ENCODE measurements at places on chromosomes 13 and 19.

DNA sequence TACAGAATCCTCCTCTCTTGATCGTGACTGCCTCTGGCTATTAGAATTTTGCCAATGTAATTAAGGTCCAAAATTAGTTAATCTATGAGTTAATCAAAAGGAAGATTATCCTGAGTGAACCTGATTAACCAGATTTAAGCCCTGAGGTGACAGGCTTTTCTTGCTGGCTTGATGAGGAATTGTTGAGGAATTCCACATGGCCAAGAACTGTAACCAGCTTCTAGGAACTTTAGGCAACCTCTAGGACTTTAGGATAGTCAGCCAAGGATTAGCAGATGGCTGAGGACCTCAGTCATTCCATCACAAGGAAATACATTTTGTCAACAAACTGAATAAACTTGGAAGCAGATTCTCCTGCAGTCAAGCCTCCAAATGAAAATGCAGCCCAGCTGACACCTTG, 84.8 kb downstream of the STOML3 start:
- no peak for DNase-seq

DNA sequence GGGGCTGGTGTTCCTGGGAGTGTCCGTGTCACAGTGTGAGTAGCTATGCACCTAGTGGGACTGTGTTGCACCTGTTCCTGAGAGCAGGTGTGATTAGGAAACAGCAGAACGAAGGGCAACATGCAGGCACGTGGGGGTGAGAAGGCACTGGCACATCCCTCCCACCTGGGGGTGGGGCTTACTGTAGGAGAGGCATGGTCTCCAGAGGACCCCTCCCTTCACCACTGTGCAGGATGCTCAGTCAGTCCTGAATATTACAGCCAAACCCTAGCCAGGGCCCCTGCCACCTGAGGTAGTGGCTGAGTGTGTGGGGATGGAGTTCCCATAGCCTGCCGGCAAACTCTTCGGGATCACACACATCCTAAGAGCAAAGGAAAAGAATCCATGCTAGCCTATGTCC, 99.2 kb downstream of the ZDHHC20 start:
- DNase-seq: no peak

GRCh38 chr13:42333613-42334328, 61.8 kb downstream of the AKAP11 start:
- DNase-seq: peak; percentile 10

DNA sequence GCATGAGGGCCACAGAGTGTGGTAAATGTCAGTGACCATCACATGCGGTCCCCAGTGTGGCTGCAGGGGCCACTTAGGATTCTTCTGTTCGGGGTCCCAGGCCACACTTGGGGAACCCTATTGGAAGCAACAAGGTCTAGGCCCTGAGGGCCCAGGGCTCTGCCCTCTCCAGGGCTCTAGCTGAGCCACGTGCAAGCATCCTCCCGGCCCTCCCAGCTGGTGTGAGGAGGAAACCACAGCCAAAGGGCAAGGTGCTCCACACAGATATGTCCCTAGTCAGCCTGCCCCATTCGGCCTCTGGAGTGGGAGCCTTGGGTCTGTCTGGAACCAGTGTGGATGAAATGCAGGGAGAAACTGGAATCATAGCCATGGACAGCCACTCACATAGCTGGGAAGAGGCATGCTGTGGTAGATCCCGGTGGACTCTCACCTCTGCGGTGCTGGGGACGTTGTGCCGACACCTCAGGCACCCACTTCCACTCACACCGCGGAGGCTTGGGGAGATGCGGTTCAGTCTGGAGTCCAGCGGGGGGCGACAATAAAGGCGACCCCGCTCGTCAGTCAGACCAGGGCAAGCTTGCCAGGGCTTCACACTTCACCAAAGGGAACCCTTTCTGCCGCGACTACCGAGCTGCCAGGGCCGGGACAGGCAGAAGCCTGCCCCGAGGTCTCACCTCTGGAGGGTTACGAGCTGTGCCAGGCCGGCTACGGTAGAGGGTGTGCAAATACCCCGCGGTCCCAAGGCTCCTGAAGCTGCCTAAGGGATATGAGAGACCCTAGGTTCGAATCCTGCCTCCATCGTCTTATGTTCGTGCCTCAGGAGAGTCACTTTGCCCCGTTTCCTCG, 4.3 kb upstream of the ZNF497 start:
- DNase-seq: no peak

DNA sequence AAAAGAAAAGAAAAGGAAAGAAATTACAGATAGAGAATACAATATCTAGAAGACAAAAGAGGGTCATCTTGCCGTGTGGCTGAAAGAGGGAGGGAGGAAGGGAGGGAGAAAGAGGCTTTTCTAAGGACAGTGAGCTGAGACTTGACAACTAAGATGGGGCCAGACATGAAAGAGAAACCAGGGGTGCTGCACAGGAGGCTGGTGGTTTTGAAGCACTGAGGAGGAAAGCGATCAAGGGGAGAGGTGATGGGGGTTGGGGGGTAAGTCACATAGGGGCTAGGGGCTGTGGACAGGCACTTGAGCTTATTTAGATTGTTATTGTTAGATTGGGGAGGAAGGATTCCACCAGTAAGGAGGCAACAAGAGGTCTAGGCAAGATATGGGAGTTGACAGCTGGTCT, 17.3 kb downstream of the PNPLA6 start:
- DNase-seq: no peak

DNA sequence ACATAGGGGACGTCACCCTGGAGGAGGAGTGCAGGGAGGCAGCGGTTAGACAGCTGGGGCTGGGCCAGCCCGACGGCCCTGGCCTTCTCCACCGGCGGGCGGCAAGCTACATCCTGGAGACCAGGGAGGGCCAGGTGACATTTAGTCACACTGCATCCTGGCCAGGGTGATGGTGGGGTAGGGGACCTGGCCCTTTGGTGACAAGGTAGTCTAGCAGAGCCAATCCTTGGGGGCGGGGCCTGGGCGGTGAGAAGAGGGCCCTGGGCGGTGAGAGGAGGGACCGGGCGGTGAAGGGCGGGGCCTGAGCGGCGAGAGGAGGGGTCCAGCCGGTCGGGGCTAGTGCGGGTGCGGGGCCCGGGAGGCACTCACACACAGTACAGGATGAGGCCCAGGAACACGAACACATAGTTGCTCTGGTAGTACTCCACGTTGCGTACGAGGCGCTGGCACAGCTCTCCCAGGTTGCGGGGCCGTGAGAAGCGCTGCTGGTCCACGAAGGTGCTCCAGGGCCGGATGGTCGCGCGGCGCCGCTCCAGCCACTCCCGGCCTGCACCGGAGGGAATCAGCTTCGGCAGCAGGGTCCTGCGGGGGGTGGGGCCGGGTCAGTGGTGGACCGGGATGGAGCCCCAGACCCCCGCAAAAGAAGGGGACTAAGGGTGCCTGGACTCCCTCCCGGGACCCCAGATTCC, 610 bp downstream of the RABAC1 start:
- peak; percentile 58 for DNase-seq

GRCh38 chr19:19643158-19644053, at the start of gene GMIP:
Gene GMIP (minus strand): TSS chr19:19643657. CDS start chr19:19643529, 128 bp downstream.
- DNase-seq: no peak

DNA sequence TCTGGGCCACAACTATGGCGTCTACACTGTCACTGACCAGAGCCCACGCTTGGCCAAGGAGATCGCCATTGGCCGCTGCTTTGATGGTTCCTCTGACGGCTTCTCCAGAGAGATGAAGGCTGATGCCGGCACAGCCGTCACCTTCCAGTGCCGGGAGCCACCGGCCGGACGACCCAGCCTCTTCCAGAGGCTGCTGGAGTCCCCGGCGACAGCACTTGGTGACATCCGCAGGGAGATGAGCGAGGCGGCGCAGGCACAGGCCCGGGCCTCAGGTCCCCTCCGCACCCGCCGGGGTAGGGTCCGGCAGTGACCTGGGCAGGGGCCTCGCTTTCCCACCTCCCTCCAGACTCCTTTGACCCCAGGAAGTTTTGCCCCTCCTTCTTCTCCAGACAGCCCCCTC, 7.6 kb downstream of the CILP2 start:
- no peak for DNase-seq

DNA sequence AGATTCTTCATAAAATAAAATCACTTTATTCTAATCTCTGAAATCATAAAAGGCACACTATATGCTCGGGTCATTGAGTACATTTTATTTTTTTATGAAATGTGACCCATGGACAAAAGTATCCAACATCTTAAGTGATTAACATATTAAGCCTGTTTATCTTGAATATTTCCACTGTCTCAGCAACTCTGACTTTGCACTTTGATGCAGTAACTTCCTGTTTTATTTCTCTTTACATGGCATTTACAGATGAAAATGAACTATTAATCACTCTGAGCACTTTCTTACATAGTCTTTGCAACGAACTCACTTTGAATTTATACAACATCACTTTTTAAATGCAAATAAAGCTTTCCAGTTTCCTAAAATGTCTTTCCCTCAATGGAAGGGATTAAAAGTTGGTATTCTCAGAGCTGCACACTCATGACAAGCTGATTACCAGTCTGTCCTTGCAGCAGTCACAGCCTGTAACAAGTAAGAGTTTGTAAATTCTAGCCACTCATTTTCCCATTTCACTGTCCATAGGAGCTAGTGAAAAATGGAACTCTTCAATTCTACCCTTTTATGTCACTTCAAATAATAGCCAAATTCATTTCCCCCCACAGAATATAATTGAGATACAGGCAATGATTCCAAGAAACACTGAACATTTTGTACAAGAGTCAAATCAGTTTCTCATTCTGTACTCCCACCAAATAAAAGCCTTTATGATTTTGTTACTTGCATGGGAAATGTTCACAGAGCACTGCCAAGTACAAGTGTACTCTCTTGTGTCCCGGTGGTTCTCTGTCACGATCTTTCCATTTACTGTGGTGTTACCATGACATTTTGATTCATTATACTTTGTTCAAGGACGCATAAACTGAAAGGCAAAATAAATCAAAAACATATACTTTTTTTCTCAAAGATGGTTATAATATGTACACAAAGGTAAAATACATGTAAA, 1968.9 kb downstream of the PCDH9 start:
- no peak for DNase-seq

DNA sequence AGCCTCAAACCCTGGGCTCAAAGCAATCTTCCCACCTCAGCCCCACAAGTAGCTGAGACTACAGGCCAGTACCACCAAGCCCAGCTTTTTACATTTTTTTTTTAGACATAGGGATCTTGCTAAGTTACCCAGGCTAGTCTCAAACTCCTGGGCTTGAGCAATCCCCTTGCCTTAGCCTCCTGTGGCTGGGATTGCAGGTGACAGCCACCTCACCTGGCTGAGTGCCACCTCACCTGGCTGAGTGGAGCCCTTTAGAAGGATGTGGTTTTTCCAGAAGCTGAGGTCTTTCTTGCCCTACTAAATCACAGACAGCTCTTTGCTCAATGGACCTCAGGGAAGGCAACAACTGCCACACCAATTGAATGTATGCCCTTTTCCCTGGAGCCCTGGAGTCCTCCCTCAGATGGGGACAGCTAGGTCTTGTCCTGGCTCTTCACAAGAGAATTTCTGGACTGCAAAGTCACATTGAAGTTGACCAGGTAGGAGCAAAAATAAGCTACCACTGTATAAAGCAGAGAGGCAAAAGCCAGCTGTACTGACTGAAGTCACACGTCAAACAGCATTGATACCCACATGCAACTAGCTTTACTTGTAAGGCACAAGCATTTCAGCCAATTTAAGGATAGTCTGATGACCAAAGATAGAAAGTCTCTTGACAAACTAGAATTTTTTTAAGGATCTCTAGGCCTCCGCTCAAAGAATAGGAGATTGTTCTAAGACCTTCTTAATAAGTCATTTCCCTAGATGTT, 14.0 kb downstream of the PDX1 start:
- DNase-seq: no peak

DNA sequence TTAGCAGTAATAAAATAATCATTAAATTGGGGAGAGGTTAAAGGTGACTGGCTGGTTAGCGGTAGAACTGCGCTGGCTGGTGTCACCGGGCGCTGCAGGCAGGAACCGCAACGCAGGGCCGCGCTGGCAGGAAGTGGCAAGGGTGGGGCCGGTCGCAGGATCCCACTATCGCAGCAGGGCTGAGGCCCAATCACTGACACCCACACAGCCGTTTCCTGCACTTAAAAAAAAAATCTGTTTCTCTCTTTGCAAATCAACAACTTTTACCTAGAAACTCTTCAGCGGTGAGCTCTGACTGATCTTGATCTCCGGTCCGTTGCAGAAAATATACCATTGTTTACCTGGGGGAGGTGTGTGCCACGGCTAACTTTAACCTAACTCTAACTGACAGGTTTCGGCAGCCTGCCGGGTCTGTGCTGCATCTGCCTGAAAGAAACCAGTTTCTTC, 46.9 kb downstream of the KLF2 start:
- no peak for DNase-seq

DNA sequence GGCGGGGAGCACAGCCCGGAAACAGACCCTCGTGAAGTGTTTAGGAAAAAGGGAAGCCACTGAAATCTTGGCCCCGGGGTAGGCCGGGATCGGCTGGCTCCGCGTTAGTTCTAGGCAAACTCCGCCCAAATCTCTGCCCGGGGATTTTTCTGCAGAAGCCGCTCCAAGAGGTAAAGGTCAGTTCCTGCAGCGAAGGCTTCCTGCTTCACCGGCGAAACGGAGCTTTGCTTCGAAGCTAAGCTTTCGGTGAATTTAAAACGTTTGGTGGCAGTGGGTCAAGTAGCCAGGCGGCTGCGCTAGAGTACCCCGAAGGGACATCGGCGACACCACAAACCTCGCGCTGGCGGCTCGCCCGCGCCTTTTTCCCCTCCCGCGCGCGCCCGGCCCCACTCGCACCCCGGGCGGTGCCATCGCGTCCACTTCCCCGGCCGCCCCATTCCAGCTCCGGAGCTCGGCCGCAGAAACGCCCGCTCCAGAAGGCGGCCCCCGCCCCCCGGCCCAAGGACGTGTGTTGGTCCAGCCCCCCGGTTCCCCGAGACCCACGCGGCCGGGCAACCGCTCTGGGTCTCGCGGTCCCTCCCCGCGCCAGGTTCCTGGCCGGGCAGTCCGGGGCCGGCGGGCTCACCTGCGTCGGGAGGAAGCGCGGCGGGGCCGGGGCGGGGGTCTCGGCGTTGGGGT, 441 bp downstream of the GJB2 start:
- no peak for DNase-seq

DNA sequence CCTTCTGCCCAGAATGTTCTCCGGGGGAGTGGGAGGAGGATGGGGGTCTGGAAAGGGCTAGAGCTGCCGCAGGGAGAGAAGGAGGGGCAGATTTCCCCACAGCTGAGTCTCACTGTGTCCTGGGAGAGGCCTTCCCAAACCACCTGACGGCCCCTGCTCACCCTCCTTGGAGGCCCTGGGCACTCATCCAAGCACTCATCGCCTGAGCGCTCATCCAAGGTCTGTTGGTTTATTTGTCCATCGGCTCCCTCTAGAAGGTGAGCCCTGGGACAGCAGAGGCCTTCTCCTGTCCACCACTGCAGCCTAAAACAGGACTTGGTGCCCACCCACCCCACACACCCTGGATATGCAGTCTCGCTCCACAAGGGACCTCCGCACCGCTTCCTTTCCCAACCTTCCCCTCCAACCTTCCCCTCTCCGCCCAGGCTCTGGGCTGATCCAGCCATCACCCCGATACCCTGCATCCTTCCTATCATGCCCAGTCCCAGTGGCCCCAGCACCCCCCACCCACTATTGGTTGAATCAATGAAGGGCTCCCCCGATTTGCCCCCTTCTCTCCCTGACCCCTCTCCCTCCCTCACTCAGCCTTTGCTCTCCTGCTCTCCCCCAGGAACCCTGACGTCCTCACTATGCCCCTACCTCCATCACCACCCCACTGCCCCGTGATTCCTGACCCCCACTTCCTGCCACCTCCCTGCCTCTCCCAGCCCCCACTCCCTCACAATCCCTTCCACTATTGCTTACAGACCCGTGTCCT, 1.7 kb downstream of the UBXN6 start:
- DNase-seq: peak; percentile 42
